ENCODE measurements at places on chromosomes 13 and 19. TPM values are rescaled to one million over a fixed set of nuclear protein-coding genes. Genes with fewer than 3 reads are reported as not detected.

Gene EDDM13
- not detected for total RNA-seq

Gene TEX26
- total RNA-seq: not detected

Gene ZNF534
- total RNA-seq: not detected

Gene NCR1
- total RNA-seq: not detected

Gene SOX1
- not detected for total RNA-seq

Gene C19orf67
- total RNA-seq: not detected

Gene ICAM5
- 0.55 TPM for total RNA-seq

Gene ATXN8OS
- not detected for total RNA-seq

Gene STK24
- total RNA-seq: 65.9 TPM

Gene OVOL3
- total RNA-seq: 0.45 TPM

Gene CEACAM8
- not detected for total RNA-seq

Gene KLHL1
- not detected for total RNA-seq

Gene PSG3
- 0.09 TPM for total RNA-seq

Gene SH2D3A
- total RNA-seq: 16.9 TPM

Gene PGLYRP1
- not detected for total RNA-seq

Gene ZNF575
- total RNA-seq: 1.3 TPM

Measured in A549 treated with Hydrocortisone at 1 μM for 4 hours (cell line).